ENCODE measurements at places on chromosomes 3 and 15.

GRCh38 chr3:34001990-34002389 is 203.6 kb downstream of the PDCD6IP start:
- DNase-seq, result no peak

DNA sequence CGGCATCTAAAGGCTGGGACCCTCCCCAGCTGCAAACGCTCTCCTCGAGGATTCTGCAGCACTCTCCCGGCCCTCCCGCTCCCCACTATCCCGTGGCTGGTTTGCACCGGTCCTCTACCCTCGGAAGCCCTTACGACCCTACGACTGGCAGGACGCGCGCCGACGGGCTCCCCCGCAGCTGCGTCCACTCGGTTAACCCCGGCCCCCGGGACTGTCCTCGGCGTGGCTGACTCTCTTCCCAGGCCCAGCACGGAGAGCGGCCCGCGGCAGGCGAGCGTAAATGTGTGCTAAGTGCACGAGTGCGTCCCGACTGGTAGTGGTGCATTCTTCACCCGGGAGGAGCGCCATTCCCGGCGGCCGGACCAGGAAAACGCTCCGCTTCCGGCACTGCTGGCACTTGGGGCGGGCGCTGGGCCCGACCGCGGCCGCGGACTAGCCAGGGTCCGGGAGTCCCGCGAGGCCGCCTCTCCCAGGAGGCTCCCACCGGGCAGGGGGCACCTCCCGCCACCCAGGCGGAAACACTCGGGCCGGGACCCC is 508 bp downstream of the GORASP1 start:
- no peak for DNase-seq

DNA sequence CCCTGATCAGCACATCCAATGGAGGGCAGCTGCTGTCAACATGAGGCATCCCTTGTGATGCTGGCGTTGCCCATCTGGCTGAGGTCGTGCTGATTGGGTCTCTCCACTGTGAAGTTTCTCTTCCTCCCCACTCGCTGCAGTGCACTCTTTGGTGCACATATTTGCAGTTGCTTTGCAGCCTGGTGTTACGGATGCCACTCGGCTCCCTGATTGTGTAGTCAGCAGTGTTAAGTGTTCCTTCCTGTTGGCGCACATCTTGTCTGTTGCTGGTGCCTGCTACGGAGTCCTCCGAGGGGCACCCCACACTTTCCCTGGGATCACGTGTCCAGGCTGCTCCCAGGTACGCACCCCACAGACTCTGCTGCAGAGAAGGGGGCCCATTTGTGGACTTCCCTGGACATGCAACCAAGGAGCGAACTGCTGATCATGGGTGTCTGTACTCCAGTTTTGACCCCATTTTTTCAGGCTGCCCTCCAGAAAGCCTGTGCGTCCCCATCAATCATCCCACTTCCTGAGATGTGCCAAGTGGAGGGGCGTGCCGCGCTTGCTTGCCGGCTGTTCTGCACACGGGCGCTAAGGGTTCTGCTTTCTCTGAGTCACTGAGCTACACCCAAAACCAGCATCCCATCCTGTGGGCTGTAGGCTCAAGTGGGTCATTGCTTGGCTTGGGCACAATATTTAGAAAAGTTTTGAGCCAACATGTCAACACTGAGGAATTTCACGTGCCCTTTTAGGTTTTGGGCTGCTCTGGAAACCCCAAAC is 98.6 kb downstream of the FBLN2 start:
- no peak for DNase-seq

DNA sequence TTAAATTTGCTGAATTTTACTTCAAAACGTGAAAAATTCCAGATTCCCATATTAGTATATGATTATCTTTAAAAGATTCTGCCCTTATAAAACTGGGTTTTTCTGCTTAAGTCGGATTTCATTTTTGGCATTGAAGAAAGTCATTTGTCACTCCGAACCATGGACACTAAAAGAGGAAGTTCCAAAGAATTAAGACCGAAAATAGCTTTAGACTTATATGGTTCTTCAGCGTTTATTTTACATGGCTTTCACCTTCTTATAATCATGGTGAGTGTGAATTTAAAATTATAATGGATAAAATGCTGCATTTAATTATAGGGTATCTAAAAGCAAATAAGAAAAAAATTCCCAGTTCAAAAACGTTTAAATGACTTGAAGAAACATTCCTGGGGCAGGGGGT is 1.0 kb downstream of the C3orf38 start:
- no peak for DNase-seq

DNA sequence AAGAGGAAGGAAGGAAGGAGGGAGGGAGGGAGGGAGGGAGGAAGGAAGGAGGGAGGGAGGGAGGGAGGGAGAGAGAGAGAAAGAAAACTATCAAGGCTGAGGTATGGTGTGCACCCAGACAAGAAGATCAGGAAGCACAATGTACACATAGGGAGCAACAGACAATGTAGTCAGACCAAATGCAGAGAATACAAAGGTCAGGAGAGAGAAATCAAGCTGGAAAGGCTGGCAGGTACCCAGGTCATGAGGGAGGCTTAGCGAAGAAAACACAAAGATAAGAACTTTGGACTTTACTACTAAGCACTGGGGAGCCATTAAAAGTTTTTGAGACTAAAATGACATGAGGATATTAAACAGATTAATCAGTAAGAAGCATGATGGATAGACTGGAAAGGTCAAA is 176.0 kb upstream of the TMCO5A start:
- DNase-seq, result no peak

DNA sequence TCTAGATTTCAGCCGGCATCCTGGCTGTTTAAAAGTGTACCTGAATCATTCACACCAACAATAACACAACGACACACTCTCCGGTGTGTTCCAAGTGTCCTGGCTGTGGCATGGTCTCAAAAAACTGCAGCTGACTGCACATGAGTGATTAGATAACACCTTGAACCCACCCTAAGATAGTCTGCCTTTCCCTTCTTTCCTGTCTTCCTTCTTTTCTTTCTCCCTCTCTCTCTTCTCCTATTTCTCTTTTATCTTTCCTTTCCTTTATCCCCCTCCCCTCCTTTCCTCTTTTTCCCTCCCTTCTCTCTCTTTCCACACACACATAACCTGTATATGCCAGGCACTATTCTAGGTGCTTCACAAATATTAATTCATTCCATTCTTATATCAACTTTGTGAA is 1.2 kb upstream of the FAH start:
- DNase-seq, result no peak

DNA sequence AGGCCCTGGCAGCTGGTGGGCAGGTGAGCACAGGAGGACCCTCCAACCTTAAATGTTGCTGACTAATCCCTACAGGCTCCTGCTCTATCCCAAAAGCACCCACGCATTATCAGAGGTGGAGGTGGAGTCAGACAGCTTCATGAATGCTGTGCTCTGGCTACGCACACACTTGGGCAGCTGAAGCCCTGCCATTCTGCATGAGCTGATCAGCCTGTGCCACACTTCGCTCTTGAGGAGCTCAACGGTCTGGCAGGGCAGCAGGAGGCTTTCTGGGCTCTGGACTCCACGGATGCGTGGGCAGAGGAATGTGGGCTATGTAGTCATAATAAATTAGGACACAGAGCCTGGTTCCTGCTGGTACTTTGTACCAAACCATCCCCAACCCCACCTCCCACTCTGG is 6.1 kb downstream of the MST1 start:
- DNase-seq, result no peak

- DNase-seq, result no peak
Observed at GRCh38 chr3:179474480-179474879, 23.2 kb upstream of the GNB4 start.

GRCh38 chr3:64888165-64888564 is 200.4 kb upstream of the ADAMTS9 start:
- DNase-seq, result no peak

GRCh38 chr3:72234391-72234790 is 449.4 kb upstream of the PROK2 start:
- no peak for DNase-seq

DNA sequence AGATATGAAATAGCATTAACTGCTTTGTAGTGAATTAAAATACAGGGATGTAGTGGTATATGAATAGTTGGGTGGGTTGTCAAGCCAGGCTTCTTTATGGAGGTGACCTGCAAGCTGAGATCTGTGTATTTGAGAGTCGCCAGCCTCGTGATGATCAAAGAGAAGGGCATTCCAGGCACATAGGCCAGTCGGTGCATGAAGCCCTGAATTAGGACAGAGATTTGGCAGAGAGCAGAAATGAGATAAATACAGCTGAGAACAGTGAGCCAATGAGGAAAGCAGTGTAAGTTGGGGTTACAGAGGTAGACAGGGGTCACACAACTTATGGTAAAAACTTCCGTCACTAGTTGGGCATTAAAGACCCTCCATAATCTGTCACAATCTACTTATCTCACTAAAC is 641.9 kb downstream of the OTOL1 start:
- DNase-seq, result no peak

DNA sequence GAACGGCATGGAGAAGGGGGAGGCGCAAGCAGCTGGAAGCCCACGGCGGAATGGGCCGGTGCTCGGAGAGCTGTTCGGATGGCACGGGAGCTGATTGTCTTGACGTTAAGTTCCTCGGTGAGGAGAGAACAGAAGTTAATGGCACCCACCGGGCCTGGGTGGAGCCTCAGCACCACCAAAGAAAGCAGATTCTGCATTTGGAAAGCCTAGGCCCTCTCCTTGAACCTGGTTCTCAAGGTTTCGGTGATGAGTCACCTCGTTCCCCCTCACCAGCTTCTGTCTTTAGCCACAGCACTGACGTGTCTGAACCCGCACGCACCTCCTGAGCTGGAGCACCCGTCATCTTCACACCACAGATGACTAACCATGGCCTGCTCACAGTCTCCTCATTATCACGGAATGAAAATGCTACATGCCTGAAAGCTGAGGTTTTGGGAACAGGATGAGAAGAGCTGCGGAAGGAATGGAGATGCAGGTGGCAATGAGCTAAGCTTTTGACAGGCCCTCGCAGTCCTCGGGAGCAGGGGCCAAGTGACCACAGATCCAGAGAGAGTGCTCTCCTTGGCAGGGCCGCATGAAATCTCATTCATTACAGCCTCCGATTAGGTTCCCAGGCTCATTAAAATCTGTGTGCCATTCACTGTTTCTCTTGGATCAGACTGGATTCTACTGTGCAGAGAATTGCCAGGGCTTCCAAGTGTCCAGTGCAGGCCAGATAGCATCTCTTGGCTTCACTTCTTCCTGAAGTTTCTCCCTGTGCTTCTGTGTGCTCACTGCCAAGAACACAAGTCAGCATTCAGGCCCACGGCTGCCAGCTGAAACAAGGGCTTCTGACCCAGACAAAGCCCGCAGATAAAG is 96.3 kb upstream of the DLG1 start:
- DNase-seq, result no peak

GRCh38 chr3:180325533-180325932 is 276.4 kb upstream of the TTC14 start:
- no peak for DNase-seq

DNA sequence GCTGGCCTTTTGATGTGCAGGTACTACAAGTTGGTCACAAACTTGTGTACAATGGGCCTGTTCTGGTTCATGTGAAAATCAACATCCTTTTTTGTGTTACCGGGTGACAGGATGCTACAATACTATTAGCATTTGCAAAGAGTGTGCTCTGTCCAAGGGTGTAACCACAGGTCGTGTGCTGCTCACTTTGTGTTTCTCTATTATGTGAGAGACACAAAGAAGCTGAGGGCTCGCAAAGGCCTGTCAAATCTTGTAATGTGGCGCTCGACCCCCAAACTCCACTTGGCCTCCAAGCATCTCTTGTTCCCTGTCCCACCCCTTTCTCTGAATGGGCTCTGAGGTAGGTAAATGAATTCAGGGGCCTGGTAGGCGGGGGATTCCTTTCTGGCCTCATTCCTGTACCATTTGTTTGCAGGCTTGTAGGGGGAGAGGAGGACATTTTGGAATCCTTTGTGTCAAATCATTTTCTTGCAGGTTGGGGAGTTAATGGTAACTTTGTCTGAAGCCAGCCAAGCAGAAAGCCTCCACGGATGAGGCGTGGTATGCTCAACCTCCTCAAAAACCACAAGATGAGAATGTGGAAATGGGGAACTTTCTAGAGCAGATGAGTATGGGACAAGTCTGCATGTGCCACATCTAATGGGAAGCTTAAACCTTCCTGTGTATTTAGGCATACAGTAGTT is 109.1 kb downstream of the OPA1 start:
- no peak for DNase-seq

GRCh38 chr15:25863111-25863967 is at the start of gene ATP10A:
ATP10A (minus strand) TSS chr15:25863327; CDS start chr15:25863096, 231 bp downstream.
- no peak for DNase-seq

GRCh38 chr15:39184701-39185390 is 396.0 kb upstream of the THBS1 start:
- no peak for DNase-seq

- no peak for DNase-seq
Observed at GRCh38 chr3:172530101-172530561, 6.9 kb upstream of the TNFSF10 start.

GRCh38 chr3:38365469-38366062 is 19.0 kb downstream of the XYLB start:
- no peak for DNase-seq

GRCh38 chr3:128438488-128439072 is 28.1 kb downstream of the DNAJB8 start:
- DNase-seq, result no peak

- DNase-seq, result no peak
Observed at GRCh38 chr3:152225201-152225600, 43.5 kb upstream of the MBNL1 start.

DNA sequence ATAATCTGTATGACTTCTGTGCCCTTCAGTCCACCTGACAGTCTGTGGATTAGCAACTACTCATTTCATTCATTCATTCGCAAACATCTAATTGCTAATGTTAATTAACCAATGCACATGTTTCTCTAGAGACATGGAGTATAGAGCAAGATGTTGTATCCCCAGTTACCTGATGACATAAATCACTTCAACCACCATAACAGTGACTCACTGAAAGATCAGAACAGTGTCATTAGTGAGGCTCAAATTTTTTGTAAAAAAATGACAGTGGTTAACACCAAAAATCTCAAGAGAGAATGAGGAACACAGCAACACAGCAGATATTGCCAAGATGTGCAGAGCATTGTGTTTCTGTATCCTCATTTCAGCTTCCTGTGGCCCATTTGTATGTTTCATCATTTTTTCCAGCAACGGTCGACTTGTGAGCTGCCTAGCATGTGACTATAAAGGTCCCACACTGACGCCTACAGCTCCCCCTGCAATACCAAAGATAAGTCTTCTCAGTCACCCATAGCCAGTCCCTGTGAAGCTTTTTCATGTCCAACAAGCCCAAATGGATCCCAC is 3.7 kb upstream of the PLD1 start:
- DNase-seq, result no peak

GRCh38 chr15:48796930-48797329 is 13.9 kb downstream of the CEP152 start:
- no peak for DNase-seq

- peak; percentile 77 for DNase-seq
Observed at GRCh38 chr3:141487521-141488252, 860 bp downstream of the RASA2 start.
